CD4-positive, alpha-beta T cell treated with Interleukin-15 for 4 hours (primary cell): ENCODE measurements at places on chromosomes 6 and 20.

DNA sequence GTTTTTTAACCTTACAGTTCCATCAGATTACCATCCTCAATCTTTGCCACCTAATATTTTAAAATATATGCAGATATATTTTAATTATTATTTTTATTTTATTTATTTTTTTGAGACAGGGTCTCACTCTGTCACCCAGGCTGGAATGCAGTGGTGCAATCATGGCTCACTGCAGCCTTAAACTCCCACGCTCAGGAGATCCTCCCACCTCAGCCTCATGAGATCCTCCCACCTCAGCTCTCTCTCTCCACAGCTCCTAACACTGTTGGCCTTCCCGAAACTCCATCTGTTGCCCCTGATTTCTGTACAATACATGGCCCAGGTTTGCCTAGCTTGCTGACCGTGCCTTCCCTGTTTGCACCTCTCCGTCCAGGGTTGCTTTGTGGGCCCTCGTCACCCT, 4.4 kb upstream of the TAB2 start:
- DNase-seq: no peak

GRCh38 chr6:124961777-124962638, at the start of gene RNF217:
Gene RNF217, plus strand, starts transcription at chr6:124962437. Its CDS starts 108 bp downstream, at chr6:124962545.
- no peak for DNase-seq

DNA sequence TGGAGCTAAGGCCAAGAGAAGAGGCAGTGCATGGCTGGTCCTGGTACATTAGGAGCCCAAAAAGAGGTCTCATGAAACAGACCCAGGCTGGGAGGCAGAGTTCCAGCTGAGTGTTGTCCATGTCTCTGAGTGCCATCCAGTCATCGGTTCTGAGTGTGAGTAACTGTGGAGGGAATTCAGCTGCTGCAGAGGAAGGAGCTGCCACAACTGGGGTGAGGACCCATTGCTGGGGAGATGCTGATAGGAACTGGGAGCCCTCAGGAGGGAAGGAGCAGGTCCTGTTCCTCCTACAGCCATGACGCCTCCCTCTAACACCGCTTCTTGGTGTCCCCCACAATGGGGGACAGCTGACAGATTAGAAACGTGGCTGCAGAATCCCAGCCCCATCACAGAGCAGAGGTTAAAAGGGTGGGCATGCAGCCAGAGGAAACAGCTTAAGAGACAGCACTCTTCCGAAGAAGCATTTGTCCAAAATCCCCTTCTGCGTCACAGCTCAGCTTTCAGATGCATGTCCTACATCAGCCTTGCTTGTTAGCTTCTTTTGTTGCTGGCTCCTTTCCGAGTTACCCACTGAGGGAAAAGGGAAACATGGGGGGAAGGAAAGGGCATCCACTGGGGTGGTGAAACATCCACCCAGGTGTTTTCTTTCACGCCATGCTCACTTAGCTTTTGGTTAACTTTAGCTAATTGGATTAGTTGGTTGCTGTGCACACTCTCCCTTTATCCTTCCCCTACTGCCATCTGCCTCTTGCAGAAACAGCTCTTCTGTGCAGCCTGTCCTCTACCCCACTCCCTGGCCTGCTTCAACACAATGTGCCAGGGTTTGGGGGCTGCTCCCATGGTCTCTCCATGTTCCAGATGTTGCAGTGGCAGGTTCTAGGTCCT, 239.2 kb downstream of the SYNDIG1 start:
- no peak for DNase-seq

DNA sequence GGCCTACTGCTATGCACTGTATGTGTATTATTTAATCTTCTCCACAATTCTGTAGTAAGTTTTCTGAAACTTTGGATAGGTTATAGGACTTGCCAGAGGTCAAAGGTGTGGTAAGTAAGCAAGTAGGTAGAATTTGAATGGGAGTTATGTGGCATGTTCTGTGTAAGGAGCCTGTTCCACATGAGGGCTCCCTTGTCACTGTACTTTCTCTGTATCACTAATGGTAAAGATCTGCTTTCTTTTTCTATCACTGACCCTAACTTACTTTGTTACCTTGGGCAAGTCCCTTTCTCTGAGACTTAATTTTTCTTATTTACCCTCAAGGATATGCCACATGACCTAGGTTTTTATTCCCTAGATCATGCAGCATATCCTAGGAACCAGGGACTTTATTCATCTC, 50.3 kb downstream of the EIF2S2 start:
- no peak for DNase-seq

DNA sequence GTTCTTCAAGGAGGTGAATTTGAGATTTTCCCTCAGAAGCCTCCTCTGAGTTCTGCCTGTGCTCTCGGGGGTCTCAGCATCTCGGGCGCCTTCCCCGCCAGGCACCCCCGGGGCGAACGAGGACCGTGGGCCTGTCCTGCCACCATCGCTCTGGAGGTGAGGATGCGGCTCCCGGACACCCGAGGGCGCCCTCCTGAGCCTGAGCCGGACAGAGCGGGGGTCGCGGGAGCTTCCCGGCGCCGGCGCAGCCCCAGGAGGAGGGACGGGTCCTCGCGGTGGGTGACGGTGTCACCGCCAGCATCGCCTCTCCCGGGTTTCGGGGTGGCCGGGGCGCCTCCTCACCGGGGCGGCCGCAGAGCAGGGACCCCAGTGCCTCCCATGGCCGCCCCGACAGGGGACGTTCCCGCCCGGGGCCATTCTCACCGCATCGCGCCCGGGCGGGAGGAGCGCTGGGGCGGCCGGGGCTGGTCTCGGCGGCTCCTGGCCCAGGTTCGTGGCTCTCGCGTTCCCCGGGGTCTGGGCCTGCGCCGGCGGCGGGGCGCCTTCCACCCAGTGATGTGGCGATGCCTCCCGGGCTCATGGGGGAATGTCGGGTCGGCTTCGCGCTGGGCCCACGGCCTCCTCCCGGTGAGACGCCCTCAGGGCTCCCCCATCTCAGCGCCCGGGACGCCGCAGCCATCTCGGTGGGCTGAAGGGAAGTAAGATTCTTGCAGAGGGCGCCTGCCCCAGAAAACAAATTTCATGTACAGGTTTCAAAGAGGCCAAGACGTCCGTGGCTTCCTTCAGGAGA, 210.5 kb downstream of the ERMARD start:
- DNase-seq: no peak

DNA sequence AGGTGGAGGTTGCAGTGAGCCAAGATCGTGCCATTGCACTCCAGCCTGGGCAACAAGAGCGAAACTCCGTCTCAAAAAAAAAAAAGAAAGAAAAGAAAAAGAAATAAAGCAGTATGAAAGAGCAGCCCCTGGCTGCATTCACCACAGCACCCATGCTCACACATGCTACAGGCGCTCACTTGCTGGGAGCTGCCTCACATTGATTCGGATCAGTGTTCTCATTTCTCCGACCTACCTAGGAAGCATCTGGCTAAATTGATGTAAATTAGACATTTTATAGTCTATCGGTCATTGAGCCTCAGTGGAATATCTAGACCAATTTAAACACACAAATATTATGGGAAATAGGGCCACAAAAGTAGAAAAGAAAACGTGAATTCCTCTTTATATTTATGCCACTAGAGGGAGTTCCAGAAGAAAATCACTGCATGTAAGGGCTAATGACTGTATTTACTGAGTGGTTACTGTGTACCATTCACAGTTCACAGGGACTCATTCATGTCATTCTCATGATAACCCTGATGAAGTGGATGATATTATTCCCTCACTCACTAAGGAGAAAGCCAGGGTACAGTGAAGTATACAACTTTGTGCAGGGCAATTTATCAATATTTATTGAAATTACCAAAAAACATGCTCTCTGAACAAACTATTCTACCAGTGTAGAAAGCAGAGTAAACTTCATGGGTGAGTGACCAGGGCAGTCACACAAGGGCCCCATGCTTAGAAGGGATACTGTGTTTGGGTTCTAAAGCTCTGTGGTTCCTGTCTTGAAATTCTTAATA, 5.3 kb upstream of the MOG start:
- peak; percentile 47 for DNase-seq

- DNase-seq: no peak
Observed at GRCh38 chr20:2795451-2795850, 5.0 kb downstream of the CPXM1 start.

DNA sequence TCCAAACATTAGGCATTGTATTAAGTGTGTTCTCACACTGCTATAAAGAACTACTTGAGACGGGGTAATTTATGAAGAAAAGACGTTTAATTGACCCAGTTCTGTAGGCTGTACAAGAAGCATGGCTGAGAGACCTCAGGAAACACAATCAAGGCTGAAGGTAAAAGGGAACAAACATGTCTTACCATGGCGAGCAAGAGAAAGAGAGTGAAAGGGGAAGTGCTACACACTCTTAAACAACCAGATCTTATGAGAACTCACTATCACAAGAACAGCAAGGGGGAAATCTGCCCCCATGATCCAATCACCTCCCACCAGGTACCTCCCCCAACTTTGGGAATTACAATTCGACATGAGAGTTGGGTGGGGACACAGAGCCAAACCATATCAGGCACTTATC, 86.6 kb upstream of the TOP1 start:
- no peak for DNase-seq

DNA sequence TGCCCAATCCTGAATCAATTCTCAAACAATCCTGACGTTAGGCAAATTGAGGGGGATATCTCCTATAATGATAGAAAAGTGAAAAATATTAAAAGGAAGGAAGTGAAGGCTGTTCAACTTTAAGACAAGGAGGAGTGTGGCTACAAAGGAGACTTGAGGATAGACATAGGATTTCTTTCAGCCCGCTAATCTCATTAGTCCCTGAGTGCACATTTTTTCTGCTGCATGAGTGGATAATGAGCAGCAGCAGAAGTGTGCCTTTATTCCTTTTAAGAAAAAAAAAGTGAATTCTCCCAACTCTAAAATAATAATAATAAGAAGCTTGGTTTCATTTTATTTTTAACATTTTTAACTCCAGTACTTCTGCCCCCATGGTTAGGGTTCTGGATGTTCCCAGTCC, 102.0 kb downstream of the SPTLC3 start:
- no peak for DNase-seq

GRCh38 chr6:13005994-13006393, 289.4 kb downstream of the PHACTR1 start:
- DNase-seq: no peak

- no peak for DNase-seq
Observed at GRCh38 chr6:42255050-42255449, 37.4 kb upstream of the MRPS10 start.

GRCh38 chr6:129621252-129621651, 88.7 kb downstream of the ARHGAP18 start:
- peak; percentile 41 for DNase-seq
